ENCODE measurements at places on chromosomes 3 and 15.
A peak's percentile ranks its signal among the peaks of the same experiment; 100 is the strongest.

- DNase-seq: no peak
These were observed 392.0 kb downstream of the IL20RB start for GRCh38 chr3:137349557-137350348.

- peak; percentile 61 for DNase-seq
These were observed 74.4 kb upstream of the MYO5C start for GRCh38 chr15:52370010-52370409.

GRCh38 chr15:84992157-84992944 is 10.7 kb downstream of the PDE8A start:
- DNase-seq: peak; percentile 90

DNA sequence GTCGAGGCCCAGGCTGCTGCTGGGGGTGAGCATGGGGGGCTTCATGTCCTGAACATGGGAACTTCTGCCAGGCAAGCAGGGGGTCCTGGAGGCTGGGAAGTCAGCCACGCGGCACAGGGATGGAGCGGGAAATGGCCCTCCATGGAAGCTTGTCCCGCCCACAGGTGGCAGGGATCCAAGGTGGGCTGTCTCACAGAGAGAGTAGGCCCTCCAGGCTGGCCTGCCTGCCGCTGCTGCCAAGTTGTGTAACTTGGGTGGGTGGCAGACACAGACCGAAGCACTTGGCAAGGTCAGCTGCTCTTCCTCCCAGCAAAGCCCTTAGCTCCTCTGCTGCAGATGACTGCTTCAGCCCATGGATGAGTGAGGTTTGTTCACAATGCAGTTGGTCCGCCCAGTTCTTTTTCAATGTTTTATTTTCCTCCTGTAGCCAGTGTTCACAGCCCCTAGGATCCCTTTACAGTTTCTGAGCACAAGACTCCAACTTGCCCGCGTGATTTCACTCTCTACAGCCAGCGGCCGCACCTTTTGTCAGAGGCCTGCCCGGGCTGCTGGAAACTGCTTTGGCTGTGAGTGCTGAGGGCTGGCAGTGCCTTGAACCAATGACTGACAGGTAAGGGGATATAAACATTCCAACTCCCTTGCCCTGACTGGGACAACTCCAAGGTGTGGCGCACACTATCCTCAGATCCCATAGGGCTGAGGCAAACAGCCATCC is 26.7 kb downstream of the HCN4 start:
- peak; percentile 22 for DNase-seq

- DNase-seq: peak; percentile 31
These were observed 119.0 kb upstream of the PROK2 start for GRCh38 chr3:71903936-71904335.

DNA sequence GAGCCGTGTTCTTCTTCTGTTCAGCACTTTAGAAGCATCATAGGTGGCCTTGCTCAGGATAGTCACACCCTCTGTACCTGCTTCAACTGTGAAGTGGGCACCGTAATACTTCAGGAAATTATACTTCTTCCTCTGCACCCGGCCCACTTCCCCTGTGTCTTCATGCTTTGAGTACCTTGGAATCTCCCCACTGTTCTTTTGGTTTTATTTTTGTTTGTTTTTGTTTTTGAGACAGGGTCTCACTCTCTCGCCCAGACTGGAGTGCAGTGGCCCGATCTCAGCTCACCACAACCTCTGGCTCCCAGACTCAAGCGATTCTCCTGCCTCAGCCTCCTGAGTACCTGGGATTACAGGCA is 1.7 kb downstream of the P2RY14 start:
- DNase-seq: no peak

DNA sequence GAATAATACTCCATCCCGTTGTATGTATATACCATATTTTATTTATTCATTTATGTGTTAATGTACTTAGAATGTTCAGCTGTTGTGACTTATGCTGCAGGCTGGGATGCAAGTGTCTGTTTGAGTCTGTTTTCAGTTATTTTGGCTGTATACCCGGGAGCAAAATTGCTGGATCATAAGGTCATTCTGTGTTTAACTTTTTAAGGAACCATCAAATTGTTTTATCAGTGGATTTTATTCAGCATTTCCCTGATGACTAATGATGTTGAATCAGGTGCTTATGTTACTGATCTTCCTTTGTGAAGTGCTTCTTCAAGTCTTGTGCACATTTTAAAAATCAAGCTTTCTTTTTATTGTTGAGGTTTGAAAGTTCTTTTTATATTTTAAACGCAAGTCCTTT is 118.1 kb downstream of the SLC25A26 start:
- DNase-seq: peak; percentile 39

DNA sequence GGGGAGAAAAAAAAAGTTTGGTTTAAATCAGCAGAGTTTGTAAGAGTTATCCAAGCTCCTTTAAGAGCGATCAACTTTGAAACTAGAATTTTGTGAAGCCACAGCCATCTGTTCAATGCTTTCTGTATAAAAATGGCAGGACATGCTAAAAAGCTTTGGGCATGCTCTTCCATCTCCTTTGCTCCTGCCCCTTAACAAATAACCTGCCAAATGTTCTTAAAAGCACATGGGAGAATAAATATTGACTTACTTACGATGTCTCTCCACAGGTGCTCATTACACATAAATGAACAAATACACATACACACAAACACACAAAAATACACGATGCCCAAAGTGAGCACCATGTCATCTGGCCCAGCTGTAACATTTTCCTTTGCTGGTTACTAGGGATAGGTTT is 211.8 kb upstream of the DPH6 start:
- no peak for DNase-seq

GRCh38 chr15:95106801-95107200 is 875.4 kb downstream of the MCTP2 start:
- no peak for DNase-seq

Measured in GM23248 (cell line).